Ureter (tissue), 1 donor: ENCODE measurements at places on chromosomes 7 and 10. TPM values are rescaled to one million over a fixed set of nuclear protein-coding genes. Genes with fewer than 3 reads are reported as not detected.

Gene MMP21
- total RNA-seq: not detected

DNA sequence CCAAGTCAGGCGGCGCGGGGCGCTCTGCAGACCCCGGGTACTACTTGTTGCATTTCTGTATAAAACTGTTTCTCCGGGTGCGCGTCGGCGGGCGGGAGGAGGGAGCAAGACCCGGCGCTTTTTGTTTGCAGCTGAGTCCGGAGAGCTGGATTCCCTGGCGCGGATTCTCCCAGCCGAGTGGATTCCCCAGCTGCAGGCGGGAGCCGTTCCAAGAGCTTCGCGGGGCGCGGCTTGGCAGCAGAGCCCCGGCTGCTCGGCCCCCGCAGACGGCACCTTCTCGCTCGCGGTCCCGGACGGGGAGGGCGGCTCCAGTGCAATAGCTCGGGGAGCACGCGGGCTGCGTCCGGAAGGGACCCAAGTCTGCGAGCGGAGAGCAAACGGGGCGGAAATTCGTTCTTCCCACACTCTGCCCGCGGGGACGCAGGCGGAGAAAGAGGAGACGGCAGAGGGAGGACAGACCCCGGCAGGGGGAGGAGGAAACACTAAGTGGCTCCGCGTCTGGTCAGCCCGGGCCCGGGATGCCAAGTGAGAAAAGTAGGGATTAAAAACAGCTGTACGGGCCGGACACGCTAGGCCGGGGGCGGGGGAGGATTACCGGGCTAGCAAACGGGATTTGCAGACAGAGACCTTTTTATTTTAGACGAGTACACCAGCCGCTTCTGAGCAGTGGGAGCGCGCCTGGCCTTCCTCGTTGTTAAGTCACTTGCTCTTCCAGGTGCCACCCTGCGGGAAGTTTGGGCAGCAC lies at the start of gene TRIL:
Gene TRIL (minus strand): TSS at position 96 of the 745 bp plus-strand sequence. CDS start 284 bp downstream, outside the sequence.
- DNase-seq: peak; percentile 79

Gene NPTX2
- total RNA-seq: 12.5 TPM

DNA sequence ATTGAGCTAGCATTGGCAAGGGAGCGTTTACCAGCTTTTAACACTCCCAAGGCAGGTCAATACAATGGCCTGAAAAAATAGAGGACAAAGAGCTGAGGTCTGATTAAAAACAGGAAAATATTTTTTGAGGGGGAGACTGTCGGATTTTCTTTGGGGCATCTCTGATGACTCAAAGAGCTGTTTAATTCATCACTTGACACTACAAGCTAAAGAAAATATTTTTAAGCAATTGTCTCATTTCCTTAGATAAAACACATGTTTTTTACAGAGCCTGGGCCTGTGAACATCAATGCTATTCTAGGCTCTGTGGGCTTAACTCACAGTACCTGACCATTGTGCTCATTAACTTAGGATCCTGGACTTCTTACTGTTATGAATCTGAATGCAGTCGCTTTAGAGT lies 100.8 kb downstream of the NRP1 start:
- DNase-seq: no peak

DNA sequence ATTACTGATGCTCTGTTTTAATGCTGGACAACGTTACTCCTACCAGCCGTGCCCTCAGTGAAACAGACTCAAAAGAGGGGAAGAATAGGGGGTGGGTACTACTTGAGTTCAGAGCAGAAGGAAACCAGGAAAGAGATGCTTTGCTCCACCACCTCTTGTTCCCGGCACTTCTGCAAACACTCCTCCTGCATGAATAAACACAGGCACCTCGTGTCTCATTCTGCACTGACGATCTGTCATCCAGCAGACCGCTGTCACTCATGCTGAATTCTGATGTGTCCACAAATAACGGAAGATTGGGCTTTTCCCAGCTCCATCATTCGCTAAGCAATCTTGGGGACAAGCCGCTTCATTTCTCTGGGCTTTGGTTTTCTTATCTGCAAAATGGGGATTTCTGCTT lies 26.7 kb downstream of the YWHAG start:
- no peak for DNase-seq

DNA sequence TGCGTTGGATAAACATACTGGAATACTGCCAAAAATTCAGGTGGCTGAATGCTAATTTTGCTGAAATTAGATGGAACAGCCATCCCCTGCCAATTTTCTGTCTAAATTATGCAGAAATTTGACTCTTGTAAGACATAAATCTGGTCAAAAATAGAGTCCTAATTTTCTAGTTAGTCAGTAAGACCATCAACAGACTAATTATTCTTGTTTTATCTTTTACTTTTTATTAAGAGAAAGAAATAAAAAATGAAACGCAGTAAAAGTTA lies 110.3 kb upstream of the GATA3 start:
- DNase-seq: no peak

GRCh38 chr10:131746241-131746711 lies 154.5 kb upstream of the PPP2R2D start:
- DNase-seq: no peak

GRCh38 chr7:82602066-82602465 lies 158.5 kb upstream of the CACNA2D1 start:
- no peak for DNase-seq

DNA sequence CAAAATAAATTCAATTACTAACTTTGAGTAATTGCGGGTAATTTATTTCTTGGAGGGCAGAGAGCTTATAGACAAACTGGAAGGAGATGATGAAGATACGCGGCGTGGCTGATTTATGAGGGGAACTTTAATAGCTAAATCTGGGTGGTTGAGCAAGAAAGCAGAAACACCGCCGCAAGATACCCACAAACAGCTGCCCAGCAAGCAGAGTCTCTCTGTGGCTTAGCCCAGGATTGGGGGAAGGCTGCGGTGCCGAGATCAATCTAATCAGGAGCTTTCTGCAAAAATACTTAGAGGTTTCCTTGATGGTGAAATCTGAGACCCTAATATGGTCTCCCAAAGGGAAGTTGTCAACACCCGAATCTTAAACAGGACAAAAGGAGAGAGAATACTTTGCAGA lies 94.9 kb upstream of the MGMT start:
- DNase-seq: no peak

- DNase-seq: no peak
These were observed 18.4 kb downstream of the GIMAP5 start for GRCh38 chr7:150755473-150756099.

- DNase-seq: no peak
These were observed 328.4 kb downstream of the PHTF2 start for GRCh38 chr7:78127009-78127408.

DNA sequence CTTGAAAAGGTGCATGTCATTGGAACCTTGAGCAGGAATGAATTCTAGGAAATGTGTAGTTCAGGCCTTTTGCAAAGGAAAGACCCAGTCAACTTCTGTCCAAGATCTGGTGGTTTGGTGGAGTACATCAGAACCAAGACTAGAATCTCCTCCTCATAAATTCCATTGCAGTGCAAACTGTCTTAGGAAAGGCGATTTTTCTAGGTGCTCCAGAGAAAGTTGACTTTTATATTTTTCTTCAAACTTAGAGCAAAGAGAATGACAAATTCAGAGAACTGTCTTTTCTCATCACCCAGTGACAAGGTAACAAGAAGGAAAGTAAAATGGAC lies 50.0 kb downstream of the PRTFDC1 start:
- DNase-seq: no peak

Gene CLEC2L
- total RNA-seq: not detected

GRCh38 chr10:88996927-88997326 lies 6.3 kb downstream of the FAS start:
- no peak for DNase-seq

GRCh38 chr7:100891568-100892247 lies 2.2 kb upstream of the UFSP1 start:
- DNase-seq: no peak

- no peak for DNase-seq
These were observed 26.3 kb upstream of the COMTD1 start for GRCh38 chr10:75261813-75262705.

DNA sequence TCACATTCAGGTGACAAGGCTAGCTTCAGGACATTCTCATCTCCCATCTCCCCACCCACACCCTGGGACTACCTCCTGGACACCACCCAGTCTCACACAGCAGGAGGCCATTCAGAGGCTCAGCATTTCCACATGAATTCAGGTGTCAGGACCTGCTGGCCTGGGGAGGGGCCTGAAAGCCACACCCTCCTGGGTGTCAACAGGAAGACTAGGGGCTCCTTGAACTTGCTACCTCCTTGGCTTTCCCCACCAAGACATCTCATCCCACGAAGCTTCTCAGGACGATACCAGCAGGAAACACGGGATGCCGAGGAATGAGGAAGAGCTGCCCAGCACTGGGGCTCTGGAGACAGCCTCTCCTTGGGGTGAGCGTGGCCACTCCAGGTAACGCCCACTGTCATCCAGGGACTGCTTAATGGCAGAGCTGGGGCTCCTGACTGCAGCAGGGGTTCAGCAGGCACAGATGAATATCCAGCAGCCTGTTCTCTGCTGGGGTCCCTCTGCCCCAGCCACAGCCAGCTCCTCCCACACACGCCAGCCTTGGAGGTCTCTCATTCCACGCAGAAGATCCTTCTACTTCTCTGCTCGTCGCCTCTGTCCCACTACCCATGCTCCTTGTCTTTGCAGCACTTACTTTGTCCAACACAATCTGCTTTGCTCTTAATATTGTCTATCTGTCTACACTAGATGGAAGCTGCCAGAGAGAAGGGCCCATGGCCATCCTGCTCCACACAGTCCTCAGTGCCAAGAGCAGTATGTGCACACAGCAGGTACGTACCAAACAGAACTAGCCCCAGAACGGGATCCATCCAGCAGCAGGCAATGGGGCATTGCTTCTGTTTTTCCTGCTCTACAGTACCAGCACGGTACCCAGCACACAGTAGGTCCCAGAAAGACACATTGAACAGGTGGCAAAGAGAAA lies 88.7 kb downstream of the FAM53B start:
- DNase-seq: no peak

DNA sequence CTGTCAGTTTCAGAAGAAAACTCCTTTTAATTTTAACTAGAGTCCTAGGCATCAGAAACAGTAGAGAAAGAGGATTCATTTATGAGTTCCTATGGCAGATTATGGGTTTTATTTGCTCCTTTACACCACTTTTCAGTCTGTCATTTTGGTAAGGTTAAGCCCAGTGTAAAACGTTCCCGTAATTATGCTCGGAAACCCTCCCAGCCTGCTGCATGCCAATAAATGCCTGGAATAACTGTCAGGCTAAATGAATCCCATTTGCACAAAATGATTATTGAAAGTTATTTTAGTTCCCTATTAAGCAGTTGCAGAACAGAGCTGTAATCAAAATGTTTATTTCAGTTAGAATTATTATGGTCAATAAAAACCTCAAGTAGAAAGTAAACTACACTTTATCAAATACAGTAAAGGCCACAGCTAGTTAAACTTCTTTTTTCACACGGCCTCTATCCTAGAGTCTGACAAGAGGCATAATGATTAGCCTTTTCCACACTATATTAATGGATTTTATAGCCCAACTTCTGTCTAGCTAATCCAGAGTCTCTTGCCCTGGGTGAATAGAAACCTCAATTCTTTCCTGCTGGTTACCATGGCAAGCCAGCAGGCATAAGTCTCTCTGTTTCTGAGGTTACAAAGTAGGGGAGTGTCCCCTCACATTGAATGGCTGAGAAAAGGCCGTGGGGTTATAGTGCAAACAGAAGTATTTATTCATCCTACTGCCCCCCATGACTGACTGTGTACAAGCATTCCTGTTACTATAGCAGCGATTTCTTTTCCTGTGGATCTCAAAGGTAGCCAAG lies 80.8 kb upstream of the NPVF start:
- DNase-seq: peak; percentile 45

DNA sequence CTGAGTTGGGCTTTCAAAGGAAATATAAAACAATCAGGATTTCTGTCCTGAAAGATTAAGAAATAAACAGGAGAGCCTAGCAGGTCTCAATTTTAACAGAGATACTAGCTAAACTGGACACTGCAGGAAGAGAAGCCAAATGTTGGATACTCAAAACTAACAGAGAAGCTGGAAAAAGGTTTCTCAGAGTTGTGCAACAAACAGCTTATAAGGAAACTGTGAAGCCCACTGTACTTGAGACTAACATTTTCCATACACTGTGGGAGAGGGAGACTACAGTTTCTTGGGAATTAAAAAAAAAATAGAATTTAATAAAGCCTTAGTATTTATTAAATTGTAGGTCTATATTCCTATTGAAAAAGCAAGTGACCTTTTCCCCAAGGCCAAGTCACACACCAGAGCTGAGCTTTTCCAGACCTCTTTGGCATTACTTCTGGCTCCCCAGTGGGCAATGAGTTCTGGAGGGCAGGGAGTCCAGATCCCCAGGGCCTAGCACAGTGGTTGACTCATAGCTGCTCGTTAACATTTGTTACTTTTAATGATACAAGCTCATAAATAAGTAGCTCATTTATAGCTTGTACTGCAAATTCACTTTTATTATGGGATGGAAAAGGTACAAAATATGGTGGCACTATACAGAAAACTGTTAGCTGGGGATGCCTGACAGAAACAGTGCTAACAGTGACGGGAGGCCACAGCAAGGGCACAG lies 68.3 kb downstream of the MINDY3 start:
- DNase-seq: no peak

DNA sequence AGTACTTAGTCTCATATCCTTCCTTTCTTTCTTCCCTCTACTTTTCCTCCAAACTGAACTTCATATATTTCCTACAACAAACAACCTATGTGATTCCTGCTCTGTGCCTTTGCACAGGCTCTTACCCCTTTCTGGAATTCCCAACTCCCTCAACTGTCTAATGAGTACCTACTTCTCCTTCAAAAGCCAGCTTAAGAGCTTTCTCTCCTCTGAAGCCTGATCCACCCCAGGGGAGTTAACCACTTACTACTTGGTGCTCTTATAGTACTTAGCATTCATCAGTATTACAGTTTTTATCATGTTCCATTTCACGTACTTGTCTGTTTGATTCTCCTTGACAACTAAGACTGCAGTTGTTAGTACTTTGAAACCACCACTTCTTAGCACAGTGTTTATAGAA lies 246.1 kb downstream of the LRRTM3 start:
- no peak for DNase-seq

Gene CALHM1
- total RNA-seq: not detected

Gene CLDN15
- 11.3 TPM for total RNA-seq

- DNase-seq: no peak
These were observed 40.5 kb downstream of the RCC1L start for GRCh38 chr7:75033064-75033463.

GRCh38 chr10:52098130-52098529 lies 216.0 kb upstream of the DKK1 start:
- no peak for DNase-seq

Gene ADIRF
- 790 TPM for total RNA-seq

Gene CFTR
- total RNA-seq: 1.9 TPM

- DNase-seq: no peak
These were observed 12.8 kb downstream of the KCNH2 start for GRCh38 chr7:150965273-150965830.

GRCh38 chr10:9786576-9786975 lies 1231.1 kb upstream of the CELF2 start:
- DNase-seq: no peak

GRCh38 chr10:26700884-26701630 lies 3.6 kb downstream of the PDSS1 start:
- DNase-seq: no peak

DNA sequence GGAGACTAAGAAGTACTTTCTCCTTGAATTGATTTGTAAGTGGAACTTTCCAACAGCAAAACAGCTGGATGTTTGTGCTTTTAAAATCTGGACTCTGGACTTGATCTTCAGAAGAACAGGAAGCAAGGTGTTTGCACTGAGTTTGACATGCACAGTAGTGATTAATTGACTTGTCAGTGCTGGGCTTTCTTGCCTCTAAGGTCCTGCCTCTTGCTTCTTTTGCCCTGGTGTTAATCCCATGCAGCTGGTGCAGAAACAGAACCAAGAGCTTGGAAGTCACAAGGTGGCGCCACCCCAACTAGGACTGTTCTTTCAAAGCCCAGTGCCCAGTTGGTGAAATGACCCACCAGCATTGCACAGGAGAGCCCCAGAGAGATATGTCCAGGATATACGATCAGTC lies 66.8 kb upstream of the SEPHS1 start:
- no peak for DNase-seq
